T-cell (primary cell): ENCODE measurements at places on chromosomes 12 and 14. TPM values are rescaled to one million over a fixed set of nuclear protein-coding genes. Genes with fewer than 3 reads are reported as not detected.

Gene PIWIL1
- total RNA-seq: not detected

Gene TSHR
- 0.86 TPM for total RNA-seq

Gene IL22
- not detected for total RNA-seq

Gene KRT73
- 37.9 TPM for total RNA-seq

Gene SLCO1C1
- not detected for total RNA-seq

Gene MTA1
- 141 TPM for total RNA-seq

Gene ASCL1
- total RNA-seq: not detected

Gene ZCRB1
- total RNA-seq: 30.8 TPM

Gene CD69
- 36.7 TPM for total RNA-seq

Gene KLRC3
- 9.9 TPM for total RNA-seq

Gene RASSF8
- total RNA-seq: 0.98 TPM

- no peak overlapping the region for H3K27ac ChIP-seq
- H3K4me3 ChIP-seq: no peak overlapping the region
- H3K36me3 ChIP-seq: no peaks in the 10 kb centered on the region
- no peaks in the 10 kb centered on the region for H3K4me1 ChIP-seq
Observed at GRCh38 chr12:31406345-31406744, 80.4 kb upstream of the SINHCAF start.

DNA sequence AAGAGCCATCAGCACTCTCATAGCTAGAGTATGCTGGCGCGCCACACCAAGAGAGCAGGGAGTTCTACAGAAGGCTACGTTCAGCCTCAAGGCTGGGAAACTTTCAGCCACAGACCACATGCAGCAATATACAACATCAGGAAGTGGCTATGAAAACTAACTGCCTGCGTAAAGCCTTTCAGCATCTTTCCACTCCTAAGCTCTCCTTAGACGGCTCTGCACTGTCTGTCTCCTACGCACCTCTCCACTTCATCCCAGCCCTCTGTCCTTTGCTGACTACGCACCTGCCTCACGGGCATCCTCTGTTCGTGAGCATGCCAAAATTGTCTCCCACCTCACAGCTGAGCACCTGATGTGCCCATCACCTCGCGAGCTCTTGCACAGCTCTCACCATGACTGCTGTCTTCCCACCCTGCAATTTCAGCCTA lies 9.7 kb downstream of the MPHOSPH9 start:
- H3K4me1 ChIP-seq: peaks cover 34% of the 10 kb centered on the region
- peak overlapping the region; percentile 75 for H3K27ac ChIP-seq
- peak; percentile 60 for DNase-seq
- H3K27me3 ChIP-seq: no peaks in the 10 kb centered on the region

DNA sequence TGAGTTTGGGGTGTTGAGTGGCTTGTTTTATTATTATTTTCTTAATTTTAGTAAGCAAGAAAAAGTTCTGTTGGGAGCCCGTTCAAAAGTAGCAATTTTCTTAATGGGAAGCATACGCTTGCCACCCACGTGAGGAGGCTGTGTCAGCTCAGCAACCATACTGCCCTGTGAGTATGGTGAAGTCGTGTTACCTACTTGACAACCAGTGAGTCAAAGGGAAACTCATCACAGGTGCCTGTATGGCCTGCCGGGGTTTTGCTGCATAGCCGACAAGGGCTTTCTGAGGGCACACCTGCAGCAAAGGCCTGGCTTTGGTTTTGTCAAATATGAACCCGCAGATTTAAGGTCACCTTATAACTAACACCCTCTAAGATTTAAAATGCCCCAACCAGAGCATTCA lies 31.1 kb downstream of the PITPNM2 start:
- H3K27ac ChIP-seq: peak overlapping the region; percentile 63
- H3K36me3 ChIP-seq: no peaks in the 10 kb centered on the region
- no peak overlapping the region for H3K4me3 ChIP-seq
- peak; percentile 40 for DNase-seq

- H3K36me3 ChIP-seq: no peaks in the 10 kb centered on the region
- H3K4me3 ChIP-seq: no peak overlapping the region
- no peak overlapping the region for H3K27ac ChIP-seq
- no peaks in the 10 kb centered on the region for H3K4me1 ChIP-seq
Observed at GRCh38 chr12:64252681-64253080, 30.6 kb upstream of the KICS2 start.

DNA sequence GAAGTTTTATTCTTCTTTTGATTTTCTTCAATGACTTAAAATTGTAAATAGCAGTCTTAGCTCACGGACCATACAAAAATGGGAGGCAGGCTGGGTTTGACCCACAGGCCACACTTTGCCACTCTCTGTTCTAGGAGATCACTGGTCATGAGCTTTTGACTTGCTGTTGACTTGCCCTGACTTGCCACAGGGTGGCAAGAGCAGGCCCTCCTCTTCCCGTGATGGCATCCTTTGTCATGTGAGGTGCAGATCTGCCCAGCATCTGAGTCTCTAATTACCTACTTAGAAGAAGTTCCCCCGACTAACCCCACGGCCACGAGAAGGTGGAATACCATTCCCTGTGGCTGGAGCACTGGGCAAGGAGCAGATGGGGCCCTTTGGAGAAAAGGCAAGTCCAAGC lies 81.0 kb upstream of the SCAF11 start:
- H3K4me3 ChIP-seq: no peak overlapping the region
- DNase-seq: no peak
- H3K36me3 ChIP-seq: no peaks in the 10 kb centered on the region
- no peak overlapping the region for H3K27ac ChIP-seq
- H3K27me3 ChIP-seq: peaks cover 3% of the 10 kb centered on the region

- DNase-seq: no peak
- no peak overlapping the region for H3K4me3 ChIP-seq
- H3K4me1 ChIP-seq: no peaks in the 10 kb centered on the region
- no peaks in the 10 kb centered on the region for H3K27me3 ChIP-seq
- H3K36me3 ChIP-seq: no peaks in the 10 kb centered on the region
Observed at GRCh38 chr12:31122481-31122880, 48.8 kb downstream of the DDX11 start.

GRCh38 chr14:49972823-49973222 lies 79.9 kb downstream of the ARF6 start:
- no peaks in the 10 kb centered on the region for H3K27me3 ChIP-seq
- H3K36me3 ChIP-seq: no peaks in the 10 kb centered on the region
- H3K27ac ChIP-seq: peak overlapping the region; percentile 95
- DNase-seq: no peak

- H3K27ac ChIP-seq: no peak overlapping the region
- H3K4me3 ChIP-seq: no peak overlapping the region
- H3K4me1 ChIP-seq: no peaks in the 10 kb centered on the region
- no peaks in the 10 kb centered on the region for H3K27me3 ChIP-seq
- no peak for DNase-seq
Observed at GRCh38 chr14:102050625-102051024, 36.2 kb downstream of the HSP90AA1 start.

GRCh38 chr14:98391061-98391460 lies 880.9 kb downstream of the BCL11B start:
- no peak overlapping the region for H3K27ac ChIP-seq
- DNase-seq: no peak
- no peaks in the 10 kb centered on the region for H3K4me1 ChIP-seq
- no peaks in the 10 kb centered on the region for H3K36me3 ChIP-seq
- H3K4me3 ChIP-seq: no peak overlapping the region

GRCh38 chr12:8637666-8638065 lies 25.0 kb downstream of the MFAP5 start:
- H3K4me3 ChIP-seq: no peak overlapping the region
- H3K36me3 ChIP-seq: no peaks in the 10 kb centered on the region
- H3K27me3 ChIP-seq: no peaks in the 10 kb centered on the region
- H3K4me1 ChIP-seq: no peaks in the 10 kb centered on the region

- H3K36me3 ChIP-seq: no peaks in the 10 kb centered on the region
- no peak for DNase-seq
- H3K27me3 ChIP-seq: peaks cover 38% of the 10 kb centered on the region
- no peak overlapping the region for H3K4me3 ChIP-seq
- H3K4me1 ChIP-seq: no peaks in the 10 kb centered on the region
- no peak overlapping the region for H3K27ac ChIP-seq
Observed at GRCh38 chr12:131455581-131456110, 255.2 kb upstream of the SFSWAP start.

GRCh38 chr14:36820901-36821300 lies 159.2 kb downstream of the PAX9 start:
- no peaks in the 10 kb centered on the region for H3K36me3 ChIP-seq
- no peak overlapping the region for H3K4me3 ChIP-seq
- no peak overlapping the region for H3K27ac ChIP-seq
- H3K27me3 ChIP-seq: no peaks in the 10 kb centered on the region

DNA sequence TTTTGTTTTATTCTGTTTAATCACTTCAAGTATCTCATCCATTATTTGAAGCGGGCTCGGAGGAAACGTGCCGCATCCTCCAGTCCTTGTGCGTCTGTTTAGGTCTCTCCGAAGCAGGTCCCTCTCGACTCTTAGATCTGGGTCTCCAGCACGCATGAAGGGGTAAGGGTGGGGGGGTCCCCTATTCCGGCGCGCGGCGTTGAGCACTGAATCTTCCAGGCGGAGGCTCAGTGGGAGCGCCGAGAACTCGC lies 311 bp upstream of the LGR5 start:
- H3K27me3 ChIP-seq: peaks cover 32% of the 10 kb centered on the region
- H3K4me3 ChIP-seq: peak overlapping the region; percentile 19
- no peak overlapping the region for H3K27ac ChIP-seq
- peaks cover 3% of the 10 kb centered on the region for H3K4me1 ChIP-seq
- DNase-seq: no peak
